Daoy (cell line): ENCODE measurements at places on chromosomes 11 and 22. TPM values are rescaled to one million over a fixed set of nuclear protein-coding genes. Genes with fewer than 3 reads are reported as not detected.

The OR10G6 gene
- not detected in 2 replicates for total RNA-seq

The VSIG10L2 gene
- not detected in 2 replicates for total RNA-seq

The LRRN4CL gene
- 0.98 TPM in 1 of 2 replicates, not detected in the other for total RNA-seq

The VPREB1 gene
- total RNA-seq, result not detected in 2 replicates

DNA sequence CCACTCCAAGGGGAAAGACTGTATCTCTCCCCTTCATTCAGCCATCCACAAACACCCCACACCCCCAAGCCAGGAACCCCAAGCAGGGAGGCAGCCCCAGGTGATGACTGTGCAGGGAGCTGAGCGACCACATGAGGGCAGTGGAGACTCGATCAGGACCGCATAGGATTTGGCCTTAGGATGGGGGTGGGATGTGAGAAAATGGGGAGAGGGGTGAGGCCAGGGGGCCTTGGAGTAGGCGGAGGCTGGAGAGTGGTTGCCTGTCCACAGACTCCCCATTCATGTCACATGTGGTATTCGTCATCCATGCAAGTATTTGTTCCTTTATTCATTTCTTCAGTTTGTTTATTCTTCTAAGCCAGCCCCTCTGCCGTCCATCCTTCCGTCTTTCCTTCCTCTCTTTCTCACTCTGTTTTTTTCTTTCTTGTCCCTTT is 2.7 kb upstream of the RHOD start:
- DNase-seq, result peak; percentile 78

DNA sequence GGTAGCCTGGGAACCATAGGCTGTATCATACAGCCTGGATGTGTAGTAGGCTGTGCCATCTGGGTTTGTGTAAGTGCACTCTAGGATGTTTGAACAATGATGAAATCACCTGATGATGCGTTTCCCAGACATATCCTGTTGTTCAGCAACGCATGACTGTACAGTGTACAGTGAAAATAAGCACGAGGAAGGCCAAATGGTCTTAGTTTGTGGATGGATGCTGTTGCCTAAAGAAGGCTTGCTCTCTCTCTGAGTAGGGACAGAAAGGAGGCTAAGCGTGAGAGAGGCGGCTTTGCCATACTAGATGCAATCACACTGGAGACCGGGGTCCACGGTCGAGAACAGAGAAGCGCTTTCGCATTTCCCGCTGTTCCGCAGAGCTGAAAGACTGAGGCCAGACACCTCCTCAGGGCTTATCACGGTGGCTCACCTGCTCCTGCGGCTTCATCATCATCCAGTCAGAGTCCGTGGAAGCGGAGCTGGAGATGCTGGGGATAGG is 27.6 kb upstream of the APLP2 start:
- DNase-seq, result peak; percentile 76

- no peak for DNase-seq
Observed at GRCh38 chr11:129040934-129041333, 98.3 kb upstream of the TP53AIP1 start.
